HS-27A (cell line): ENCODE measurements at places on chromosomes 6 and 20.

DNA sequence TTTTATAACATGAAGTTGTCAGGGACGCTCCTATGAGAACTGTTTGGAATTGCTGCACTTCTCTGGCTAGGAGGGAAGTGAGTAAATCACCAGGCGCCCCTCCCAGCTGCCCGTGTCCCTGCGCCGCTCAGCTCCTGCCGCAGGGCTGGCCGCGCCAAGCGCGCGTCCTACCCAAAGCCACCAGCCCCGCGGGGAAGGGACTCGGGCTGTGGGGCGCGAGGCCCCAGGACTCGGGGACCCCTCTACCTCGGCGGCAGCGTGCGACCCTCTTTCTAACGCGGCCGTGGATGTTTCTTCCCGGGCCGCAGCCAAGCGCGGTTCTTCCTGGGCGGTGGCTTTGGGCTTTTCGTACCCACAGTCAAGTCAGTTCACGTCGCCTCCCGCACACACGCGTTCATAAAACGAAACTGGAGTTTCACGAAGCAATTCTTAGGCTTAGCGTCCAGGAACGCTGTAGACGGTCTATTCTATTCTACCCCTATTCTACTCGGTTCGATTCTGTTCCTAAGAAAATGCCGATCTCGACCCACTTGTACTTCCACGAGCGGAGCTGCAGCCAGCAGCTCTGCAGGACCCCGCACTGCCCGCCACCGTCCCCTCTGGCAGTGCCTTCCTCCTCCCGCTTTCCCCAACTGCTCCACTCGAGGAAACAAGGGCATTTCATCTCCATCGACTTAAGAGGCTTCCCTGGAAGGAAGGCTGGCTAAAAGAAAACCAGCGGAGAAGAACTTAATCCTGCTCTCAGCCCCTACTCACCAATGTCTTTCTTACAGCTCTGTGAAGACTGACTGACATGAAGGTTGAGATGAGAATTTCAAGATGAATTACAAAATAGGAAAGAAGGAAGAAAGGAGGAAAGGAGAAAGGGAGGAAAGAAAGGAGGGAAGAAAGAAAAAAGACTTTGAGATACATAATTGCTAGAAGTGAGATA, 15.4 kb downstream of the FOXC1 start:
- DNase-seq, result no peak

- DNase-seq, result no peak
Observed at GRCh38 chr6:20427856-20428255, 26.2 kb downstream of the E2F3 start.

DNA sequence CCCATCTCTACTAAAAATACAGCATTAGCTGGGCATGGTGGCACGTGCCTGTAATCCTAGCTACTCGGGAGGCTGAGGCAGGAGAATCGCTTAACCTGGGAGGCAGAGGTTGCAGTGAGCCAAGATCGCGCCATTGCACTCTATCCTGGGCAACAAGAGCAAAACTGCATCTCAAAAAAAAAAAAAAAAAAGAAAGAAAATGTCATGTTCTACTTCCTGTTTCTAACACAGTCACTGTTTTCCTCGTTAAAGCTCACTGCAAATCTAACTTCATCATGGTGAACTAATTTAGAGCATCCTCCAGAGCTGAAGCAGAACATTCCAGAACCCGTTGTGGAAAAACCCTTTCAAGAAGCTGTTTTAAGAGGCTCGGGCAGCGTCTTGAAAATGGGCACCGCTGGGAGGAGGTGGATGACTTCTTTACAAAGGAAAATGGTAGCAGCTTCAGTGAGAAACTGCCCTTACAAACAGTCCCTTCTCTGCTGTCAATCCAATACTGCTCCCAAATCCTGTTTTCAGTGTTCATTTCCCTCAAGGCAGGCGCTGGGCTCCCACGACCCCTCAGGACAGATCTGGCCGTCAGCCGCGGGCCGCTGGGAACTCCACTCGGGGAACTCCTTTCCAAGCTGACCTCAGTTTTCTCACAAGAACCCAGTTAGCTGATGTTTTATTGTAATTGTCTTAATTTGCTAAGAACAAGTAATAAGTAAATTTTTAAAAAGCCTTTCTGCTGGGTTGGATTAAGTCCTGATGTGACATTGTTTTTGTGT, 12.5 kb downstream of the CTSZ start:
- no peak for DNase-seq

GRCh38 chr6:113696960-113697359, 160.2 kb upstream of the MARCKS start:
- DNase-seq, result no peak

DNA sequence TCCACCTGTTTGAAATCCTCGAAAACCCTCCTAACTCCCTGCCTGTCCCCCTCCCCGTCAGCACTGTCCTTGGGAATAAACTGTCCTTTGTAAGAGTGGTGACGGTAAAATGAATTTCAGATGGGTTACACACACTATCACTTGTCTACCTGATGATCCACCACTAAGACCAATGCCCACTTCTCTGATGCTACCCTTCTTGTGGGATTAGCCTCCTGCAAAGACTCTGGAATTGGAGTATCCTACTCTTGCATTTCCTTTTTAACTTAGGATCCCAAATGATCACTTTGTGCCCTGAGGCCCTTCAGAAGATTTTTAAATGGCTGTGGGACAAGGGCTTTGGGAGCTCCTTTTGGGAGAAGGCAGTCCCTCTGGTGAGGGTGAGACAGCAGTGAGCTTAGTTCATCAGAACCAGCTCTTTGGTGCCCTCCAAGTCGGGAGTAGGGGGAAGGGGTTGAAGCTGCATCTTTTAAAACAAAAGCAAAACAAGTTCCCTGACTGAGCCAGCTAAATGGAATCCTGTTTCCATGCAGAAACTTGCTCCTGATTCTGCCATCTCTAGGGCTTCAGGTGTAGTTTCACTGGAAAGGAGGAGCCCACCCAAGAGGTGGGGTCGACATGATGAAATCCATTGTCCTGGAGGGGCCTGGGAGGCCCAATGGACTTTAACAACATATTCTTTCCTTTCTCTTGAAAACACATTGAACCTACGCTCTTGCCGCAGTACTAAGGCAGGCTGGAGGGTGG, 86.5 kb downstream of the ASXL1 start:
- DNase-seq, result no peak

GRCh38 chr6:30683183-30683979, 3.1 kb downstream of the PPP1R18 start:
- DNase-seq, result no peak
